ENCODE measurements at places on chromosomes 2 and 18.

DNA sequence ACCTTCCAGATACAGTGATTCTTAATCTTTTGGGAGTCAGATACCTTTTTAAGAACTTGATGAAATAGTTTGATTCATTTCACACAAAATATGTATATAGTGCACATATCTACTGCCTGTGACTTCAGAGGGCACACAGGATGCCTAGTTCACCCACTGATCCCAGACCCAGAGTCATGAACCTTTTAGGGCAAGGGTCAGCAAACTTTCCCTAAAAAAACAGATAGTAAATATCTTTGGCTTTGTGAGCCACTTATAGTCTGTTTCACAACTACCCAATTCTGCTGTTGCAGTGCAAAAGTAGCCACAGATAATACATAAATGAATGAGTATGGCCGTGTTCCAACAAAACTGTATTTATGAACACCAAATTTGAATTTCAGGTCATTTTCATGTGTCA is 124.9 kb downstream of the ANKRD44 start:
- no peak for DNase-seq

DNA sequence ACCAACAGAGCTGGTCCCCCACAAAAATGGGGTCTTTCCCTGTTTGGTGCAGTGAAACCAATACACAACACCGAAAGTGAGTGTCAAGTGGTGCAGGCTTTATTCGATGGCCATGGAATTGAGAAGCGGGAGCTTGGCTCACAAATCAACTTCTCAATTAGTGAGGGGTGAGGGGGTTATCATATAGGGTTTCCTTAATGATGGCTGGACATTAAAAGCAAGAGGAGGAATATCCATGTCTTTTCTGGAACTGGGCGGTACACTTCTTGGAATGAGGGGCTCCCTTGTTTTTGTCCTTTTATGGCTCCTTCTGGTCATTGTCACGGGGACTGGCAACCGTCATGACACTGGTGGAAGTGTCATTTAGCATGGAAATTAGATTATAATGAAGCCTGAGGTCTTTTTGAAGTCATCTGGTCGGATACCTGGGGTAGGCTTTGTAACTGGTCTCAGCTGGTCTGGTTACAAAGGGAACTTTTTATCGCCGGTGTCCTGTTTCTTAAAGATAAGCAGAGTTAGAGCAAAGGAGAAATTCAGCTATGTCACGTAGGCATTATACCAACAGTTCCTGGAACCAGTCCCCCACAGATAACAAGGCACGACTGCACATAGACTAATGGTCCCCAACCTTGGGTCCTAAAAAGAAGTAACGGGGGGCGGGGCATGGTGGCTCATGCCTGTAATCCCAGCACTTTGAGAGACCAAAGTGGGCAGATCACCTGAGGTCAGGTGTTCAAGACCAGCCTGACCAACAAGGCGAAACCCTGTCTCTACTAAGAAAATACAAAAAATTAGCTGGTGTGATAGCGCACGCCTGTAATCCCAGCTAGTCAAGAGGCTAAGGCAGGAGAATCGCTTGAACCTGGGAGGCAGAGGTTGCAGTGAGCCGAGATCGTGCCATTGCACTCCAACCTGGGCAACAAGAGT is 93.5 kb upstream of the NDUFV2 start:
- DNase-seq = no peak

DNA sequence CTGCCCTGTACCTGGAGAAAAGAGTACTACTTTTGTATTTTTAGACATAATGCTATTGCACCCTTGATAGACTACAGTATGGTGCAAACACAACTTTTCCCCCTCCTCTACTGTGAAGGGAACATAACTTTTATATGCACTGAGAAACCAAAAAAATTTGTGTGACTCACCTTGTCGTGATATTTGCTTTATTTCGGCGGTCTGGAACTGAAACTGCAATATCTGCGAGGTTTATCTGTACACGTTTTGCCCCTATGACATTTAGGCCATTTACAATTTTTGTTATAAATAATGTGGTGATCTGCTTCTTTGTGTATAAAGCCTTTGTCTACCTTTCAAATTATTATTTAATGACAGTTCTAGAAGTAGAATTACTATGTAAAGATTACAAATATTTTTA is 34.4 kb upstream of the AAK1 start:
- DNase-seq = no peak

DNA sequence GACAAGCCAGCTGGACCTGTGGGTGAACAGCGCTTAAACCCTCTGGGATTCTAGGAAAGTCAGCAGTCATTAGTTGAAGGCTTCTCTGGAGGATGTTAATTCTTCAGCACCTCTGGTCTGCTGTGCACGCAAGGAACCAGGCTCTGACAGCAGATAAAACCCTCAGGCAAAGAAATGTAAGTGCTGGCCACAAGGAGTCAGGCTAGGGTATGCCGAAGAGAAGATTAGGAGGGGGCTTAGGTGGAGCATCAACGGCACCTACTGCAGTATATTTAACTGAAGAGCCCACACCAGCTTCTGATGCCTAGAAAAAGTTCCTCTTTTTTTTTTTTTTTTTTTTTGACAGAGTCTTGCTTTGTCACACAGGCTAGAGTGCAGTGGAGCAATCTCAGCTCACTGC is 304.2 kb upstream of the MC4R start:
- no peak for DNase-seq

DNA sequence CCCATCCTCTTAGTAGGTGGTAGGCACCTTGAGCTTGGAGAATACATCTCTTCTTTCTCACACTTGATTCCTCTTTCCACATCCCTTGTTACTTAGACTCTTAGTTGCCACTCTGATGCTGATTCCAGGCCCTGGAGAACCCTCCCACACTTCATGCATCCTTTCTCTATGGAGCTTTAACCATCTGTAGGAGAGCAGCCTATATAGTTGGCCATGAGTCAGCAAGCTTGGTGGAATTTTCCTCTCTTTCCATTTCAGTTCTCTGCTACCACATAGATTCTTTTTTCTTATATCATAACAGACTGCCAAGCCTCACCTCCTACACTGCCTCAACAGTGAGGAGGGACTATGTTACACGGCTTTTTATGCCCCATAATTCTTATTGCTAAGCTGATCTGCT is 851.6 kb upstream of the CDH2 start:
- DNase-seq = no peak

- no peak for DNase-seq
These were observed 38.5 kb downstream of the SFT2D3 start for GRCh38 chr2:127739800-127740199.

DNA sequence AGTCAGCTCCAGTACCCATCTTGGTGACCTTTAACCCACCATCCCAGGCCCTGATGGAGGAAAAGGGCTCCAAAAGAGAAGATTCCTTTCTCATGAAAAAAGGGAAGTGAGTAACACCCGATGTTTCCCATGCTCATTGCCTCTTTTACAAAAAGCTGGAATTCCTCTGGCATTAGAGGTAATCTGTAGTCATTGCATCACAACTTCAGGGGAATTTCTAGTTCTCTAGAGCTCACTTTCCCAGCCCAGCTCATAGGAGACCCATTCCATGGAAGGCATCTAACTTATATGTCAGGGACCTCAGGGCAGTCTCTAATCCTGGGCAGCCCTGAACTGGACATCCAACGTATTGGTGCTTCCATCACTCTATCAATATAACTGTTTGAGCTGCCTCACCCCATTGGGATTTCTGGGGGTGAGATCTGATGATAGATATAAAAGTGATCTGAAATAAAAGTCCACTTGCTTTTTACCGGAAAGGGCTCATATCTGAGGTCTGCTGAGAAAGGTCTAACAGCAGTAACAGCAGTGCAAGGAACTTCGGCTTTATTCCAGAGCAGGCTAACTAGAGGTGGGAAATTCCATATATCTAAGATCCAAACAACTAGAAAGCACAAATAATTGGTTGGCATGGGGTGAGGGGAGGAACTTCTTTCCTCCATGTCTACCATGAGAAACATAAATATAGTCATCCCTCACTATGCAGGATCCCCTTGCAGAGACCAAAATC is 106.1 kb downstream of the ETAA1 start:
- peak; percentile 83 for DNase-seq

DNA sequence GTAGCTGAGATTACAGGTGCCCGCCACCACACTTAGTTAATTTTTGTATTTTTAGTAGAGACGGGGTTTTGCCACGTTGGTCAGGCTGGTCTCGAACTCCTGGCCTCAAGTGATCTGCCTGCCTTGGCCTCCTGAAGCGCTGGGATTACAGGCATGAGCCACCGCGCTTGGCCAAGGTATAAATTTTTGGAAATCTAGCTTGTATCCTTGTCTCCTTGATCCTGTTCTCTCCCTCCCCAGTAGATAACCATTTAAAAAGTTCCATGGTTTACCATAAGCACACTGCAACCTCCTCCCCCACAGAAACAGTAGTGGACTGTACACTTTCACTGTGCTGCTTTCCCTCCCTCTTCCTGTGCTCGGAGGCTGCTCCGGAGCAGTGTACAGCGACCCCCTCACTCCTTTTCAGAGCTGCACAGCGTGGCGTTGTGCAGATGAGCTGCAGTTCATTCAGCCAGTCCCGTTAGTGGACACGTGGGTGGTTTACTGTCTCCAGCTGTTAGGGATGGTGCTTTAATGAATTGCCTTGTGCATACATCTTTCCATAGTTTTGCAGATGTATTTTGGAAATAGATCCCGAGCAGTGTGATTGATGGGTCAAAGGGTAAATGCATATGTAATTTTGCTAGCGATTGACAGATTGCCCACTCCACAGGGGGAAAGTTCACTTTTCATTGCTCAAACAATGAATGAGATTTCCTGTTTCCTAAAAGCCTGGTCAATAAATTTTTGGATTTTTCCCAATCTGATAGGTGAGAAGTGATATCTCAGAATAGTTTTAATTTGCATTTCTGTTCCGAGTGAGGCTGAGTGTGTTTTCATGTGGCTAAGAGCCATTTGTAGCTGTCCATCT is 14.8 kb downstream of the ASB1 start:
- DNase-seq = no peak

DNA sequence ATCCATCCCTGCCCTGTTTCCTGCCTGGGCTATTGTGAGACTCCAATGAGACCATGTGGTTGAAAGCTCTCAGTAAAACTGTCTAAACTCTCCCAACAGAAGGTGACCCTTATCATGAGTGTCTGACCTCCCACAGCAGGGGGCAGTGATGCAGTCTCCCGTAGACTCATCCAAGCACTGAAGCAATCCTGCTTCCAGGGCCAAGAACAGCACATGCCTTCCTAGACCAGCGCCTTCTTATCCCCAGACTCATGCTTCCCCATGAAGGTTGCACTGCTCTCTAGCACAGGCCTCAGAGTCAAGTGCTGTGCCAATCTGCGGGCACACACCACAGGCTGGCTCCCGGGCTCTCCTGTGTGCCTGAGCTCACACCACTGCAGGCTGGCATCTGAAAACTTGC is 112.3 kb downstream of the TNS1 start:
- DNase-seq = peak; percentile 32

- DNase-seq = no peak
These were observed 72.8 kb upstream of the WIPF1 start for GRCh38 chr2:174670446-174670845.

GRCh38 chr2:214193943-214194342 is 216.9 kb upstream of the VWC2L start:
- peak; percentile 6 for DNase-seq

DNA sequence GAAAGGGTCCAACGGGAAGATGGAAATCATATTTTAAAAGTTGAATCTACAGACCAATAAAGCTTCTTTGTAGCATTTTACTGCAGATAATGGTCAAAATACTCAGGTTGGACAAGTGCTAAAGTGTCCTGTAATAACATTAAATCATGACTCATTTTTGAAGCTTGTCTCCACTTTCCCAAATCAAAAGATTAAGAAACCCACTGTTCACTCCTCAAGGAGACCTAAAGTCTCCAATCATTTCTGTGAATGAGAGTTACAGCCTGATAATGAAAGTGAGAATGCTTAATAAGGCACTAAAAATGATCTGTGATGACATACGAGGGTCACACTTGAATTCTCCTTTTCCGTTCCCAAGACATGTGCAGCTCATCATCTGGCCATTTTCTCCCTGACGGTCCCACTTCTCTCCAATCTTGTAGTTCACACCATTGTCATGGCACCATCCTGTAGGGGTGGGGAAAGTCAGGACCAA is 53.4 kb downstream of the ATIC start:
- DNase-seq = no peak

GRCh38 chr2:166361351-166362153 is 14.2 kb downstream of the SCN9A start:
- DNase-seq = peak; percentile 31
